ENCODE measurements at places on chromosomes 16 and 17.

DNA sequence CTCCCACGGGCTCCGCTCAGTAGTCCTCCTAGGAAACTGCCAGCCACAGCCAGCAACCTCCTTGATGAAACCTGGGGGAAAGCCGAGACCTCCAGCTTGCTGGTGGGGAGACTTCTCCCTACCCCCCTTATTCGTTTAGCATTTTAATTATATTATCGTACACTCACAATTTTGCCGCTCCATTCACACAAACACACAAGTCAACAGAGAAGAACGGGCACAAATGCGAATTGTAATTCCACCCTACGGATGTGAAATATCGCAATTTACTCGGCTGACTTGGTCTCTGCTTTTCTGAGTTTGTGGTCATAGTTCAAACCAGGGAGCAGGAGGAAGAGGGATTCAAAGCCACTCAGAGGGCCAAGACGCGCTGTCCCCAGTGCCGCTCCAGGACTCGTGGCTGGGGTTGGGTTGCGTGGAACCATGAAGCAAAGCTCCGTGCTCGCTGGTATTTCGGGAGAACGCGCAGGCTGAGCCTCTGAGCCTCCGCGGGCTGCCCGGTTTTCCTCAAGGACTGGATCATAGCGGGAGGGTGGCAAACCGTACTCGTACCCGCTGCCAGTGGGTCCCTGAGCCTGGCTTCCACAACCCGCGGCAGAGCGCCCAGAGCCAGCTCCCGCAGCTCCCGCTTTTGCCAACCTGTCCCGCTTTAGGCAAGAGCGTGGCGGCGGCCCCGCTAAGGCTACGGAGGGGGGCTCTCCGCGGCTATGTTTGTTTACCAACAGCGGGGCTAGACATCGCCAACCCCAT, 2.0 kb downstream of the LHX1 start:
- DNase-seq: no peak

GRCh38 chr17:37706446-37706845, 38.4 kb downstream of the HNF1B start:
- DNase-seq: no peak

DNA sequence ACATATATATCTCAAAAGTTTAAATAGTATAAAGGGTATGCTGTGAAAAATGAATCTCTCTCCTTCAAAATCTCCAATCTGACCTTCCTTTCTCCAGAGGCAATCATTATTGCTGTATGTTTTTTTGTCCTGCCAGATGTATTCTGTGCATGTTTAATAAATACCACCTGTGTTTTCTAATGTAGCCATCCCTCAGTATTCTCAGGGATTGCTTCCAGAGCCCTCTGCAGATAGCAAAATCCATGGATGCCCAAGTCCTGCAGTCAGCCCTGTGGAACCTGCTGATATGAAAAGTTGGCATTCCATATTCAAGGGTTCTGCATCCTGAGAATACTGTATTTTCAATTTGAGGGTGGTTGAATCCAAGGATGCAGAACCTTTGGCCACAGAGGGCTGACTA, 42.9 kb downstream of the BPTF start:
- no peak for DNase-seq

GRCh38 chr16:22264786-22265185, 32.4 kb upstream of the POLR3E start:
- DNase-seq: no peak

DNA sequence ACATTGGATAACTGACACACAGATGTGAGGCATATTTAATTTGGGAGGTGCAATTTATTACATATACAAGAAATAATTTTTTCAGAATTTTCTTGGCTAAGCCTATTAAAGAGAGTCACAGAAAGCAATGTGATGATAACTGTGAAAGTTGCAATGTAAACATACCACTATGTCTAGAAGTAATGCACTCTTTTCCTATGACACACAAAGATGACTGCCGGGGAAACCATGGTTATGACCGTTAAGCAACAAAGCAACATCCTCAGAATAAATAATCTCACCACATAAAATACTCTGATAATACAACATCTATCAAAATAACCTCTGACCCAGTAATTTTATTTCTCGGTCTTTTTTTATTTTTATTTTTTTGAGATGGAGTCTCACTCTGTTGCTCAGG, 10.5 kb upstream of the QRICH2 start:
- DNase-seq: no peak

GRCh38 chr16:8905795-8906591, 23.8 kb downstream of the LITAFD start:
- no peak for DNase-seq

- DNase-seq: no peak
Observed at GRCh38 chr16:73615071-73615940, 567.4 kb upstream of the ZFHX3 start.

DNA sequence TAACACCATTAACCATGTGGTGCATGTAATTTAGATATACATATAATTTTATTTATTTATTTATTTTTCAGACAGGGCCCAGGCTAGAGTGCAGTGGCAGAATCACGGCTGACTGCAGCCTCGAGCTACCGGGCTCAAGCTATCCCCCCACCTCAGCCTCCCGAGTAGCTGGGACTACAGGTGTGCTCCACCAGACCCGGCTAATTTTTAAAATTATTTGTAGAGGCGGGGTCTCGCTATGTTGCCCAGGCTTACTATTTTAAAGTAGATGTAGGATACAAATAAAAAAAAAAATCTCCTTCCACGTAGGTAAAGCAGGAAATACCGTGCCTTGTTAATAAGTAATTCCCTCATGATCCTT, 446 bp upstream of the COQ7 start:
- DNase-seq: no peak

DNA sequence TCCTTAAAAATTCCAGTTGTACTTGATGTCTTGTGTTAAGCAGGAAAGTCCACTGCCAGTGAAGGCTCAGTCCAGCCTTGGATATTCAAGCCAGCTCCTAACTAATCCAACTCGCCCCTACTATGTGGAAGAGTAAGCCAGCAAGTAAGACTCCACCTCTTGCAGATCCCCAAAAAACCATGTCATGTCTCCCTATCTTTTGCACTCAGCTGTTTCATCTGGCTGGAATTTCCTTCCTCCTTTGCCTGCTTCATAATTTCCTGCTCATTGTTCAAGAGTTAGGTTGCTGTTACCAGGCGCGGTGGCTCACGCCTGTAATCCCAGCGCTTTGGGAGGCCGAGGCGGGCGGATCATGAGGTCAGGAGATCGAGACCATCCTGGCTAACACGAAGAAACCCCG, 37.8 kb downstream of the RBBP6 start:
- DNase-seq: no peak

- no peak for DNase-seq
Observed at GRCh38 chr16:46573008-46573833, 48.0 kb downstream of the SHCBP1 start.

DNA sequence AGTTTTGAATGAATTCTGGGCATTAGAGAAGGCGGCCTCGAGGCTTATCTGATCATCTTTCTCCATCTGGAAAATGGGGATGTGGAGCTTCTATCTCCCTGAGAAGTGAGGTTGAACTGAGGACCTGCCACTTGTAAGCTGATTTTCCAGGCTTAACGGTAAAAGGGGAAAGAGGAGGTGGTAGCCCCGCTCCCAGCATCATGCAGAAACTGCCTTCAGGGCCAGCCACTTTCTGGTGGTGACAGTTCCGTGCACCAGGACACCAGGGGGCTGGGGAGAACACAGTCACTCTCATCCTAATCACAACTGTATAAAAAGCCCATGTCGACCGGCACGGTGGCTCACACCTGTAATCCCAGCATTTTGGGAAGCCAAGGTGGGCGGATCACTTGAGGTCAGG, 20.9 kb upstream of the CPSF4L start:
- no peak for DNase-seq

GRCh38 chr16:12558641-12559040, 245.0 kb downstream of the CPPED1 start:
- DNase-seq: no peak

GRCh38 chr17:41593306-41593981, 6.7 kb upstream of the KRT14 start:
- DNase-seq: no peak

DNA sequence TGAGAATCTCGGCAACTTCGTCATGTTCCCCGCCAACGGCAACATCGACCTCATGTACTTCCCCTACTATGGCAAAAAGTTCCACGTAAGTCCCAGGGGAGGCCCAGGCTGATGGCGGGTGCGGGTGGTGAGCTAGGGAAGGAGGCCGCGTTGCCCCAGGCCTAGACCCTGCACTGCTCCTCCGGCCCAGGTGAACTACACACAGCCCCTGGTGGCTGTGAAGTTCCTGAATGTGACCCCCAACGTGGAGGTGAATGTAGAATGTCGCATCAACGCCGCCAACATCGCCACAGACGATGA, 4.8 kb downstream of the ATP1B2 start:
- DNase-seq: peak; percentile 27

- no peak for DNase-seq
Observed at GRCh38 chr16:53741546-53741945, 37.6 kb downstream of the FTO start.

GRCh38 chr16:86428729-86429517, 81.4 kb upstream of the FOXF1 start:
- DNase-seq: no peak

DNA sequence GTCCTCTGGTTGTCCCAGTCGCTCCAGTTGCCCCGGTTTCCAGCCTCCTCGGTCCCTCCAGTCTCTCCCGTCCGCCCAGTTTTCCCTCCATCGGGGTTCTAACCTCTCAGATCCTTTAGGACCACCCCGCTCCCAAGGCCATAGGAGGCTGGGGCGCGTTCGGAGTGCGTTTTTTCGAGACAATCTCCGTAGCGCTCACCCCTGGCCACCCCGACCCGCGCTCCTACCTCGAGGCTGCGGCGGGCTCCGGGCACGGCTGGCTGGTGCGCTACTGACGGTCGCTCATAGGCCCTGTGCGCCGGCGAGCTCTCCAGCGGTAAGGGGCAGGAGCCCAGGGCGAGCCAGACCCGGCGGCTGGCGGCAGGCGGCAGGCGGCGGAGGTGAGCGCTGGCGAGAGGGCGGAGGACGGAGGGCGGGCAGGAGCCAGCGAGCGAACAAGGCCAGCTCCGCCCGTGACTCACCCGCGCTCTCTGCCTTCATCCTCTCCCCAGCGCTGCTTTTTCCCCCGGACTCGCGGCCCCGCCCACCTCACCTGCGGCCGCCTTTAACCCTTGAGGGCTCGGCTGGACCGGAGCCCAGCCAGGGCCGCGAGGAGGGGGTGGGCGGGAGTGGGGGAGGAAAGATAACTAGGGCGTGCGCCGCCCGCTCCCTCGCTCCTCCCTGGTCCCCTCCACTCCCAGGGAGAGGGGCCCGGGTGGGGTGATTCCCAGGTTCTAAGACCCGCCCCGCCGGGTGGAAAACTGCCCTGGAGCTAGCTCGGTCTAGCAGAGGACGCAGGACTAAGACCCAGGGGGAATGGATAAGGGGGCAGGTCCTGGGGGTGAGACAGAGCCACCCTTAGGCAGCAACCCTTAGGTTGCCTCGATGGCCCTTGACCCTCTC, at the start of gene SP6:
TSS of gene SP6 (minus strand) at position 472 of the 882 bp plus-strand sequence. CDS start 2,734 bp downstream, outside the sequence.
- DNase-seq: no peak

GRCh38 chr16:18047761-18048160, 288.8 kb downstream of the NPIPA8 start:
- DNase-seq: no peak

- DNase-seq: no peak
Observed at GRCh38 chr16:4306470-4307214, 9.2 kb upstream of the GLIS2 start.

- DNase-seq: no peak
Observed at GRCh38 chr17:45783593-45784292, 377 bp upstream of the CRHR1 start.

- no peak for DNase-seq
Observed at GRCh38 chr16:78372277-78372676, 272.8 kb downstream of the WWOX start.

DNA sequence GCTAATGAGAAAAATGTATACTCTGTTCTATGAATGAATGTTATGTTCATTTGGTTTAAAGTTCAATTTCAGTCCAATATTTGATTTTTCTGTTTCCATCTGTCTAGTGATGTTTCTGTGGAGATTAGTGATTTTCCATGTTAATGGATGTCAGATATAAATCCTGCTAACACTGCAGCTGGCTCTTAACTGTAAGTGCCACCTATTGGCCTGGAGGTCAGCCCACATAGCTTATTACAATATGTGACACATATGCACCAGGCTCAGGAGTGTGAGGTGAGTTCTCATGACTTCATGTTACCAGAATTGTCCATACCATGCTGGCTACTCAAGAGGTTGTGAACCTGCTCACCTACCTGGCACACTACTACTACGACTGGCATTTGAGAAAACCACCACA, 17.1 kb downstream of the ATF7IP2 start:
- no peak for DNase-seq

GRCh38 chr17:44967026-44967906, 837 bp downstream of the C1QL1 start:
- no peak for DNase-seq

- DNase-seq: no peak
Observed at GRCh38 chr16:86203557-86204275, 304.8 kb downstream of the IRF8 start.

DNA sequence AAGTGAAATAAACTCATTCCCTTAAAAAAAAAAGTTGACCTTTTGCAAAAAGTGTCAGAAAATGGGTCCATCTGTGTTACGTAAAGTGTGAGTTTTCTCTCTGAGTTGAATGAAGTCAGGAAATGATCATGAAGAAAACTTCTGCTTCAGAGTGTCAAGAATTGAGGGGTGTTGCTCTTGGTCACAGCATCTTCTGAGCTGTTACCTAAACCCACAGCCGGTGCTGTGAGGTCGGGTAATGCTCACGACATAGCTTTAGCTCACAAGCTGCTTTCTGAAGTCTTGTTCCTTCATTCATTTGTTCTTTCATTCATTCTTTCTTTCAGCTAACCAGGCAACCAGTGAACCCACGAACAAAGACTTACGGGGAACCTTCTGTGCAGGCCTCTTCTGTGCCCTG, 372.1 kb downstream of the CPPED1 start:
- no peak for DNase-seq

DNA sequence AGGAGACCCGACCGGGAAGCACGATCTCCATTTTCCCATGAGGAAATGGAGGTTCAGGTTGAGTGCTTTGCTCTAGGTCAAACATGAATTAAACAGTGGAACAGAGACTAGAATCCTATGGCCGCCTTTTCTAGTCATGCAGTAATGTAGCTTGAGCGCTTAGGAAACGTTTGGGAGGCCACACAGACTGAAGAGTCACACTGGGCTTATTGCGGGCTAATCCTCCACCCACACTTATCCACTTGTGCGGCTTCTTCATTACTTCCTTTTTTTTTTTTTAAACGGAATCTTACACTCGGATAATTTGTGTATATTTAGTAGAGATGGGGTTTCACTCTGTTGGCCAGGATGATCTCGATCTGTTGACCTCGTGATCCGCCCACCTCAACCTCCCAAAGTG, 26.0 kb downstream of the CACNG3 start:
- DNase-seq: peak; percentile 41

- peak; percentile 12 for DNase-seq
Observed at GRCh38 chr17:78159575-78160158, 8.7 kb upstream of the SYNGR2 start.

Data from inflammatory macrophage (primary cell).